MG63 (cell line): ENCODE measurements at places on chromosomes 3 and 15. TPM values are rescaled to one million over a fixed set of nuclear protein-coding genes. Genes with fewer than 3 reads are reported as not detected.

The EIF2A gene
- total RNA-seq, result 208 and 305 TPM in 2 replicates

The CAMK2N2 gene
- total RNA-seq, result not detected in 2 replicates

The SLC51A gene
- total RNA-seq, result not detected in 2 replicates

The PLS1 gene
- total RNA-seq, result 1.3 and 2.1 TPM in 2 replicates

The IGDCC3 gene
- total RNA-seq, result not detected in 2 replicates

The CD96 gene
- not detected in 2 replicates for total RNA-seq

The EHD4 gene
- 10.7 and 15.9 TPM in 2 replicates for total RNA-seq

DNA sequence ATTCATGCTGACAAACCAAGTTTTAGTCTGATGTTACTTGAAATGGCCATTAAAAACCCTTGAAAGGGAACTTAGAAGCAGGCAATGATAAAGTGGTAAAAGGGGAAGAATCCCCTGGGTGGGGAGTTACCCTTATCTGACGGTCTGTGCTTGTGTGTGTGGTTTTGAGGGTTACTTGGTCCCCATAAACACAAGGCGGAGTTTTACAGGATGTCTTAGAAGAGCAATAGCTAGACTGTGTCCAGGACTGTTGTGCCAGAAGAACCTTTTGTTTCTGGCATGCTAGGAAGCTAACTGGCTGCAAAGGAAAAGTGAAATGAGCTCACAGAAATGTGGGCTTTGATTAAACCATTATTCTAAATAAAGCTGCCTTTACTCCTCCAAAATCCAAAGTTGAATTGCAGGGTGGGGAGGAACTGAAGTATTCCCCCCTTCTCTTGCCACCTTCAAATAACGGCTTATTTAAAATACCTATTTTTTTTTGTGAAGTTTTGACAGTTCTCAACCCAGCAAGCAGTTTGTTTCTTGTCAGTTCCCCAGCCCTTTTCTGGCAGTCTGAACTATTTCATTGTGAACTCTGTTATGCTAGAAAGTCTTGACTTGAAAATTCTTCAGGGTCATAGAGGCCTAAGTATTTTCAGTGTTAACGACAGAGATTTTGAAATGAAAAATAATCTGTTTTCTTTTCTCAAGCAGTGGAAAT, 443.5 kb downstream of the OTOL1 start:
- no peak for DNase-seq

GRCh38 chr3:60553144-60553543, 698.1 kb downstream of the FHIT start:
- DNase-seq, result no peak

DNA sequence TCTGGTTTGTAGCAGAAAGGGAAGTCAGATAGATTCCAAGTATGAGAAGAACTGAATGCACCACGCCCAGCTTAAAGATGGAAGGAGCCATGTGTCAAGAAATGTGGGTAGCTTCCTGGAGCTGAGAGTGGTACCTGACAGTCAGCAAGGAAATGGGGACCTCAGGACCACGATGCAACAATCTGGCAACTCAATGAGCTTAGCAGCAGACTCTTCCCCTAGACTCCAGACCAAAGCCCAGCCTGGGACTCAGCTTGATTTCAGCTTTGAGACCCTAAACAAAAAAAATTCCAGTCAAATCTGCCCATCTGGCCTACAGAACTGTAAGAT, 24.4 kb downstream of the MIX23 start:
- no peak for DNase-seq

- no peak for DNase-seq
Measured at GRCh38 chr15:80578206-80578595, 116.9 kb upstream of the ABHD17C start.

GRCh38 chr15:80036071-80036470, 23.4 kb upstream of the ZFAND6 start:
- DNase-seq, result no peak

GRCh38 chr3:46372492-46373359, 2.0 kb downstream of the CCR5 start:
- DNase-seq, result no peak

- no peak for DNase-seq
Measured at GRCh38 chr15:33001926-33002325, 192.6 kb downstream of the FMN1 start.

DNA sequence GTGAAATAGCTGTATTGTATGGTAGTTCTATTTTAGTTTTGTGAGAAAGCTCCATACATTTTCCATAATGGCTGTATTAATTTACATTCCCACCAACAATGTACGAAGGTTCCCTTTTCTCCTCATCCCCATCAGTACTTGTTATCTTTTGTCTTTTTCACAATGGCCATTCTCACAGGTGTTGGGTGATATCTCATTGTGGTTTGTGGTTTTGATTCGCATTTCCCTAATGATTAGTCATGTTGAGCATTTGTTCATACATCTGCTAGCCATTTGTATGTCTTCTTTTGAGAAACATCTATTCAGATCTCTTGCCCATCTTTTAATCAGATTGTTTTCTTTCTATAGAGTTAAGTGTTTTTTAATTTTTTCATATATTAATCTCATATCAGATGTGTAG, 931.9 kb downstream of the IGSF11 start:
- no peak for DNase-seq

- DNase-seq, result peak; percentile 17
Measured at GRCh38 chr15:48781481-48782081, 29.3 kb downstream of the CEP152 start.

GRCh38 chr3:145882436-145882835, 278.5 kb downstream of the PLOD2 start:
- DNase-seq, result peak; percentile 88

DNA sequence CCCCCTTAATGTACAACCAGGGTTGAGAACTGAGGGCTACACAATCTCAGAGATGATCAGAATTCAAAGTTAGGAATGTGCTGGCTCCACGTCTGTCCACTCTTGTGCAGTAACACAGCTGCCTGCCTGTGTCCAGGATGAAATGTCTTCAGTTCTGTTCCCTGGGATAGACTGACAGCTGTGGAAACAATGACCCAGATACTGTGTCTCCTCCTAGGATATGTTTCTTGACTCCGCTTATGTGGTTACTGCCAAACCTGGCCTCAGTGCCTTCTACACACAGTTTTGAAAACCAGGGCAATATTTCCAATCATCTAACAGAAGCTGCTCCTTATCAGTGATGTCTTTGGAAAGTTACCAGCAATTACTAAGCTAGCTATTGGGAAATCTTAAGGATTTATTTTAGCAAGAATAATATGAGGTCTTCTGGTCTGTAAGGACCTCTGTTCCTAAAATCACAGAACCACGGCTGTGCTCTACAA, 67.6 kb downstream of the NOX5 start:
- DNase-seq, result no peak

DNA sequence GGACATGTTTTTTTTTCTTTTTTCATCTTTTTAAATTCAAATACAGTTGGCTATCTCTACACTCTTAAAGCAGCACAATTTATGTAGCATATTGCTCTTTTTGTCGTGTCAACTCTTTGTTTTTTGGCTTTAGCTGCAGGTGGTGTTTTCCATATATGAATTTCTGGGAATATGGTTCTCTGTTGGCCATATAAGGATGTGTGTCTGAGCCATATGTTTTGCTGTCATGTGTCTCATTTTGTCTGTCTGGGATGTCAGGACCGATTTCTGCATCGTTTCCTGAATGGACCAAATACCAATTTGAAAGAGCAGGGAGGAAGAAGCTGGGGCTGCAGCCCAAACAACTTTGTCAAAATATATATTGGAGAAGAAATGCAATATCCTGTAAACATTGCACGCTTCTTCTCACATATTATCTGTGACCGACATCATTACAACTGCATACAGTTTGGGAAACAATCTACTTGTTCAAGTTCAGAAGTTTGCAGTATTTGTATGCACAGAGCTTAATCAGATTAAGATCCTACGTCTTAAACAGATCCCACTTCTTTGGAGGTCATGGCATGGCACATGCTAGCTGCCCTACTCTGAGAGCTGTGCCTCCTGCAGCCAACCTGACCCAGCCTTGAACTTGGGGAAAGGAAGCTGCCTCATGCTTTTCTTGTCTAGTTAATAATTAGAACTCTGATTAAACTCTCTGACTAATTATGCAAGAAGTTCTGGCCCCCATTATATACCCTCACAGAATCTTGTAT, 4.0 kb upstream of the SATB1 start:
- DNase-seq, result no peak

- no peak for DNase-seq
Measured at GRCh38 chr15:70768257-70768883, 5.0 kb upstream of the UACA start.

- DNase-seq, result peak; percentile 28
Measured at GRCh38 chr15:93121973-93122910, 33.2 kb upstream of the RGMA start.

DNA sequence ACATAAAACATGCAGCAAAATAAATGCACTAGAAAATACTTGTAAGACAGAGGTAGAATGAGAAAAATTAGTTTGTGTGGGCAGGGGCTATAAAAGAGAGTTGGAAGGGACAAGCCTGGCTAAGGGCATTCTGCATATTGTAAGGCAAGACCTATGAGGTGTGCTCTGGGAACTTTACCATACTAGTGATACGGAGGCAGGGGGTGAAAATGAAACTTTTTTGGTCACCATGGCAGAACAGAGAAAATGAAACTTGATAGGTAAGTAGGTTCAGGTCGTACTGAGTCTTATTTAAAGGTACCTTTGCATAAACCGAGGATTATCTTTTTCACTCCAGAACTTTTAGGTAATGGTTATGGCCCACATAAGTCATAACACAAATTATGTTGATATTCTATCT, 74.7 kb upstream of the ACKR4 start:
- DNase-seq, result no peak
